ENCODE measurements at places on chromosomes 5 and 9. TPM values are rescaled to one million over a fixed set of nuclear protein-coding genes. Genes with fewer than 3 reads are reported as not detected.

Gene CCL27
- total RNA-seq = 0.58 TPM

Gene SLC27A6
- 0.18 TPM for total RNA-seq

Gene C9orf57
- total RNA-seq = not detected

Gene TSSK1B
- not detected for total RNA-seq

Gene SPINK7
- not detected for total RNA-seq

Gene NPR3
- total RNA-seq = 4.6 TPM

Gene MARVELD2
- 0.71 TPM for total RNA-seq

Gene SPATA31D4
- not detected for total RNA-seq

Gene ANXA1
- 1,085 TPM for total RNA-seq

Gene SLC22A4
- 4.9 TPM for total RNA-seq

Gene INSL6
- not detected for total RNA-seq

Gene IL13
- total RNA-seq = not detected

Gene NMUR2
- total RNA-seq = not detected

Gene TRIM7
- total RNA-seq = 3.2 TPM

Gene RGMB
- total RNA-seq = 33.4 TPM

Gene SAXO1
- not detected for total RNA-seq

Gene DOK3
- total RNA-seq = 1.2 TPM

Measured in myometrial cell (primary cell).